ENCODE measurements at places on chromosomes 2 and 18.

DNA sequence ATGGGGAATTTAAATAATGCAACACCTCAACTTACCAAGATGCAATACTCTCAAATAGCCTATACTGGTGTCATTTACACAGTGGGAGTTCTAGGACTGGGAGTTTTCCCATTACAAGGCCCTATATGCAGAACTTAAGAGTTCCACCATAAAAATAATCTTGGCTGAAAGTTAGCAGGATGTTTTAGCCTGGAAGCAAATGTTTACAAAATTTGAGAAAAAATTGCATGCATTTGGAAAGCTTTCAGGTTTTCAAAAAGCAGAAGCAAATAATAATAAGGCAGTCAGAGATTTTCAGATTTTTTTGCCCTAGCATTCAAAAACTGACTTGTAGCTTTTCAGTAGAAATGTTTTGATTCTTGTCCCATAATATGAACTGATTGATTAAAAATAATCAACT lies 397.3 kb downstream of the ARHGAP15 start:
- no peak for DNase-seq

DNA sequence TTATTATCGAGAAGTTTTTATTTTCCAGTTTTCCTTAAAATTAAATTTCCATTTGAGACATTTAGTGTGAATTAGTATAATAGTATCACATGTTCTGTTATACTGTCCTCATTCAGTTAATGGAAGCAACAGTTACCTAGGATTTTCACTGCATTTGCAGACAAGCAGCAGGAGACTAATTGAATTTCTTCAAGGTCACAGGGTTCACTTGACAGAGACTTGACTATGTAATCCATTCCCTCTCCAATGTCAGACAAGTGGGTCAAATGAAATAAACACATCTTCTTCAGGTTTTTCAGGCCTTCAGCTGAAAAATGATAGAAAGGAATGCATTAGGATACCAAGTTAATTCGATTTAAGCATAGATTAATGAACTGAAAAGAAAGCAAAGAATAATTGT lies 26.7 kb downstream of the NLRC4 start:
- DNase-seq, result no peak

DNA sequence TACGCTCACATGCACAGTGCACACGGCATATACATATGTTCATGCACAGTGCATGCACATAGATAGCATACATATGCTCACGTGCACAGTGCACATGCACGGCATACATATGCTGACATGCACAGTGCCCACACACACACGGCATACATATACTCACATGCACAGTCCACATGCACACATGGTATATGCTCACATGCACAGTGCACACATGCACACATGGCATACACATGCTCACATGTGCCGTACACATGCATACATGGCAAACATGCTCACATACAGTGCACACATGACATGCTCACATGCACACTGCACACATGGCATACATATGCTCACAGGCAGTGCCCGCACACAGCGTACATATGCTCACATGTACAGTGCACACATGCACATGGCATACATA lies 97.7 kb upstream of the CTDP1 start:
- no peak for DNase-seq

GRCh38 chr2:100984892-100985307 lies 17.2 kb upstream of the RPL31 start:
- peak; percentile 67 for DNase-seq

GRCh38 chr2:186093174-186093573 lies 354.6 kb downstream of the FSIP2 start:
- DNase-seq, result no peak

GRCh38 chr18:57027190-57027708 lies 119.6 kb upstream of the BOD1L2 start:
- no peak for DNase-seq

DNA sequence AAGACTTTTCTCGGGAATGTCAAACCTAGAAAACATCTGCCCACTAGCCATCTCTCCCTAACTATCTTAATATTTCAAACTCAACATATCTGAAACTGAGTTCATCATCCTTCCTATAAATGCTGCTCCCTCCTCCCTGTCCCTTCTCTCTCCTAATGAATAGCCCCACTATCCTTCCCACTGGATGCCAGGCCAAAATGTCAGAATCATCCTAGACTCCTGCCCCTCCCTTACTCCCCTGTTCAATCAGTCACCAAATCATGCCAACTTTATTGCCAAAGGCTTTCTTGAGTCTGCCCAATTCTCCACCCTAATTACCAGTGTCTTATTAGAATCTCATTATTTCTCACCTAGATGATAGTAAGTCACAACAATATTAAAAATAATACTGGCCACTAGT lies 8.5 kb downstream of the EVA1A start:
- DNase-seq, result no peak

GRCh38 chr2:224333726-224334482 lies 68.0 kb downstream of the FAM124B start:
- DNase-seq, result no peak

GRCh38 chr18:2417861-2418610 lies 153.3 kb downstream of the METTL4 start:
- no peak for DNase-seq

- DNase-seq, result no peak
Observed at GRCh38 chr2:207394812-207395534, 134.8 kb upstream of the CREB1 start.

GRCh38 chr2:213316001-213316735 lies 31.9 kb downstream of the SPAG16 start:
- no peak for DNase-seq

DNA sequence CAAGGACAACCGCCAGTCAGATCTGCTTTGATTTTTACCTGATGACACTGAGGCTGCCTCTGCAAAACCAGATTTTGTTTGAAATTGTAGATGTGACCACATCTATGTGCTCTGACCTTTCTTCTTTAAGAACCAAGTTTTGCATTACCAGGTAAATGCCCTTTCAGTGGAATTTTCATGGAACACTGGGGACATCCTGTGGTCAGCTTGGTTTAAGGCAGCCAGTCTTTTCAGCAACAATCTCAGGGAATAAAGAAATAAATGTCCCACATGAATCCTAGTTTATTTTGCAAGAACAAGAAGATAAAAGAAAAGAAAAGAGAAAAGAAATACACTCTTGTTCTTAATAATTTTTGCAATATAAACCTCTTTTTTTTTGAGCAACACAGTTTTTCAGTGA lies 90.6 kb downstream of the POU3F3 start:
- no peak for DNase-seq

DNA sequence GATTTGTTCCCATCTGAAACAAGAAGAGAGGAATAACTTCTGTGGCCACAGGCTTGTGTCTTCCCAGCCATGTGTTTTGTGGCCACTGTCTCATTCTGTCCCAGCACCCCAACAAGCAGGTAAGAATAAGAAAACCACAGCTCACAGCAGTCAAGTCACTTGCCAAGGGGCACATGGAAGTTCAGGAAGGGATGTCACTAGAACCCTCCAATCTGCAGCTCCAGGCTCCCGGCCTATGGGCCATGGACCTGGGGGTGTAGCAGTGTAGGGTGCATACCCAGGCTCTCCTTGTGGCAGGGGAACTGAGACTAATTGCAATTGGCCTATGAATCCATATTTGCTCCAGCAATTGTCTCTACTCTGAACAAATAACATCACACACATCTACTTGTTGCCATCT lies 112.5 kb downstream of the TFCP2L1 start:
- DNase-seq, result no peak

- no peak for DNase-seq
Observed at GRCh38 chr2:58350484-58350883, 109.4 kb upstream of the FANCL start.

DNA sequence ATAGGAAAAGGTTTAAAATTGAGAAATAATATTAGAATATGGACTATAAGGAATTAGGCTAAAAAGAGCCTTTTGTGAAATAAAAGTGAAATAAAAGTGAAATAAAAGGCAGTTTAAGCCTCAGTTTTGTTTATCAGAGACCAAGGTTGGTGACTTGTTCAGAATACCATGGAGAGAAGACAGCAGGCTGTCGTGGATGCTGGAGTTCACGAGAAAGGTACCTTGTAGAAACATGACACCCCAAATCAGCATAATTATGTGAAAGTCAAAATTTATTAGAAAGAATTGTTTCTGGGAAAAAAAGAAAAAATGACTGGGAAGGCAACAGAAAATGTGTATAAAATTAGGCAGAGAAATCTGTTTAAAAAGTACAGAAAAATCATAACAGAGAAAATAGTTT lies 46.5 kb upstream of the SPAG16 start:
- DNase-seq, result no peak

Data from activated naive CD8-positive, alpha-beta T cell treated with anti-CD3 and anti-CD28 coated beads for 36 hours (primary cell).